ENCODE measurements at places on chromosomes 3 and 15. TPM values are rescaled to one million over a fixed set of nuclear protein-coding genes. Genes with fewer than 3 reads are reported as not detected.

CCDC13 gene
- 2.7 TPM for total RNA-seq

SH2D7 gene
- not detected for total RNA-seq

ATP13A5 gene
- total RNA-seq: not detected

HCN4 gene
- not detected for total RNA-seq

CAPN3 gene
- 7.6 TPM for total RNA-seq

C3orf38 gene
- total RNA-seq: 22.9 TPM

CD276 gene
- 84.1 TPM for total RNA-seq

SV2B gene
- 2.9 TPM for total RNA-seq

POLQ gene
- 0.23 TPM for total RNA-seq

SNRPN gene
- total RNA-seq: 59.1 TPM

PRR20G gene
- not detected for total RNA-seq

C2CD4A gene
- total RNA-seq: not detected

MUSTN1 gene
- total RNA-seq: 78.5 TPM

SYNPR gene
- not detected for total RNA-seq
